NCI-H524 (cell line): ENCODE measurements at places on chromosomes 11 and 22.
A peak's percentile ranks its signal among the peaks of the same experiment; 100 is the strongest.

- DNase-seq = no peak
Observed at GRCh38 chr11:45917286-45917622, 423 bp downstream of the PEX16 start.

DNA sequence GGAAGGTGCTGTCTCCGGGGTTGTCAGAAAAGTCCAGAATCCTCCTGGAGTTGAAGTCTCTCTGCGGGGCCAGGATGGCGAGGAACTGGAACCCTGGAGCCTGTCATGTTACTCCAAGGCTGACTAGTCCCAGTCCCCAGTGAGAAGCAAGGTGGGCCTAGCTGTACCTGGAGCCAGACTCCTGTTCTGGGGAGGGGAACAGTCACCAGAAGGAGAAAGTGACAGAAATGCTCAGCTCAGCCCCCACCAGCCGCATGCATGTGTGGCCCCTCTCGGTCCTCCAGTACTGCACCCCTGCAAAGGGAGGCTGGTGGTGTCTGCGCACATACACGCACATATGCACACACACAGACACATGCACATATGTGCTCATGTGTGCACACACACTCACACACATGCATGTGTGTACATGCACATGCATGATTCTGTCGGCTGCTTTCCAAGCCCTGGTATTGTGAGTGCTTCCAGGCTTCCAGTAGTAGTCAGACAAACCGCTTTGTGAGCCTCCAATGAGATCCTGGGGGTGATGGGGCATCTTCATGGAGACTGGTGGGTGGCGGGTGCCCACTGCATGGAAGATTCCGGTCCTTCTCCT lies 54.3 kb downstream of the RTL6 start:
- DNase-seq = no peak

GRCh38 chr11:6653097-6653496 lies 2.5 kb downstream of the DCHS1 start:
- no peak for DNase-seq

- DNase-seq = no peak
Observed at GRCh38 chr11:11313902-11314692, 39.0 kb downstream of the CSNK2A3 start.

DNA sequence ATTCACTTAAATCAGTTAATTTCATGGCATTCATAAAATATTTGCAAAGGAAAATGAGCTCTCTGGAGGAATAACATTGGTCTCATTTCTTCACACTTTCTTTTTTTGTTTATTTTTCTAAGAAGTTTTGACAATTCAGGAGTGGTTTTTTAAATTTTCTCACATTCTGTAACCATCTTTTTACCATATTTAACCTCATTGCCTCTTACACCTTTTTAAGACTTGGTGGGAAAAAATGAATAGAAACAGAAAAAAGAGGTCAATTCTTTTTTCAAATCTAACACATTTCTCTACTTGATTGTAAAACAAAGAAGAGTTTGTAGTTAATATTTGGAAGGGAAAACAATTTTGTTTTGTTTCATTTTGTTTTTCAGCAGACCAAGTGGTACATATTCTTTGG lies 1034.7 kb upstream of the RAG2 start:
- DNase-seq = no peak

DNA sequence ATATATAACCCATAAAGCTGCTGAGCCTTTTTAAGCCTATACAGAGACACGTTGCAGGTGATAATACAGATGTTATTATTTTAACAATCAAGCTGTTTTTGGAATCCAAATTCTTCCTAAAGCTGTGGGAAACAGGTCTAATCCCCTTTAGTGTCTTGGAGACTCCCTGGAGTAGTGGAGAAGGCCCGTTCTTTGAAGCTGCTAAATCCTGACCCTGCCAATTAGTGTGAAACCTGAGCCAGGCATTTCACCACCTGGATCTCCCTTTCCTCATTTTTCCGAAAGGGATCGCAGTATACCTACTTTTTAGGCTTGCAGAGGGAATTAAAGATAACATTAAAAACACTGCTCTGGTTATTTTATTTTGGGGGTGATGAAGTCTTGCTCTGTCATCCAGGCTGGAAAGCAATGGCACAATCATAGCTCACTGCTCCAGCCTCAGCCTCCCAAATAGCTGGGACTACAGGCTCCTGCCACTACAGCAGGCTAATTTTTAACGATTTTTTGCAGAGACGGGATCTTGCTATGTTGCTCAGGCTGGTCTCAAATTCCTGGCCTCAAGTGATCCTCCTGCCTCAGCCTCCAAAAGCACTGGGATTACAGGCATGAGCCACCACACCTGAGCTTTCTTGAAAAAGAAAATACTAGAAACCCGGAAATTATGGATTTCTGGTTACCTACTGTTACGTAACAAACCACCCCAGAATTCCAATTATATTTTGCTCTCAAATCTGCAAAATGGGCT lies 1.7 kb upstream of the EIF4ENIF1 start:
- DNase-seq = peak; percentile 85
